GM04504 (cell line): ENCODE measurements at places on chromosomes 3 and 15.

DNA sequence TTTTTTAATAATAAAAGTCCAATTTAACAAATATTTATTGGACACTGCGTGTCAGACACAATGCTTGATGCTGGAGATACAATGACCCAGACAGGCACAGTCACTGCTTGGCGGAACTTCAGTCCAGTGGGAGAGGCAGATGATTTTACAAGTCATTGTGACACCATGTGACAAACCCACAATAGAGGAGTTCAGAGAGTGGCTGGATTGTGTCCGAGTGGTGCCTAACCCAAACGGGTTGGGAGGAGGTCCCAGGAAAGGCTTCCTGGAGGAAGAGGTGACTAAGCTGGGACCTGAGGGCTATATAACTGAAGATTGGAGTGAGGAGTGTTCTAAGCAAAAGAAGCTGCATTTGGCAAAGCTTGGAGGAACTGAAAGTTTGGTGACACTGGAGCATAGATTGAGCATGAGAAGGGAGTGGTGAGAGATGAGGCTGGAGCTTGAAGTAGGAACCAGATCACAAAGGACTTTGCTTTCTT is 41.4 kb downstream of the CRTC3 start:
- peak; percentile 55 for DNase-seq

DNA sequence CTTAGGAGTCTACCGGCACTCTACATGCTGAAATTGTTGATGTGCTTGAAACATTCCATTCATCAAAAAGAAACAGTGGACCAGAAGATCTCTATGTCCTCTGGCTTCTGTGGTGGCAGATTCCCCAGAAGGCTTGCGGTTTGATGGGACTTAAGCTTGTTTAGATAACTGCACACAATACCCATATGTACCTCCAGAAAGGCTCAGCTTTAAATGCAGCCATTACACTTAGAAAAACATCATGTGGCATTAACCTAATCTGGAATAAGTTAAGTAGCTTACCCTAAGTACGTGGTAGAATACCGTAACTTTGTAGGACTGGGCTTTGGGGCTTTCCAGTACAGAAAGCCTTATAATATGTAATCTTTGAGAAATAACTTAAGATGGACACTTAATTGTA is 187.3 kb downstream of the RBMS3 start:
- DNase-seq: no peak

- no peak for DNase-seq
These were observed 88.0 kb upstream of the IQSEC1 start for GRCh38 chr3:13161021-13161759.

GRCh38 chr15:91413142-91413541 is 313.1 kb downstream of the SV2B start:
- no peak for DNase-seq

DNA sequence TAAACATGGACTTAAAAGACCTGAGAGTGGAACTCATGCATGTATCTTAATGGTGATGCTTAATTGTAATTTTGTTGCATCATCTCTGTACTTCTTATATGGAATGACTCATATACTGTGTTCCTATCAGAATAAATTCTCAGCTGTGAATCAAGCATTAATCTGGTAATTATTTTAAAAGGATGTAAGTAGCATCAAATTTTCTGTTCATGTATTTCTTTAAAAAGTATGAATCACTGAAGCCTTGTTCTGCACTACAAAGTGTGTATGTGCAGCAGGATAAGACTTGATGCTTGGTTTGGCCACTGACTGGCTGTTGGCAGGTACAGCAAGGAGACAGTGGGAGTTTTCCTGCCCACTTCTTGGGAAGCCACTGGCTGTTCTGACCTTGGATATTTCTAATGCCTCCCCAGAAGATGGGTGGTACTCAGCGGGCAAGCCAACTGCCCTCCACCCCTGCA is 123.9 kb downstream of the ANO10 start:
- DNase-seq: no peak

DNA sequence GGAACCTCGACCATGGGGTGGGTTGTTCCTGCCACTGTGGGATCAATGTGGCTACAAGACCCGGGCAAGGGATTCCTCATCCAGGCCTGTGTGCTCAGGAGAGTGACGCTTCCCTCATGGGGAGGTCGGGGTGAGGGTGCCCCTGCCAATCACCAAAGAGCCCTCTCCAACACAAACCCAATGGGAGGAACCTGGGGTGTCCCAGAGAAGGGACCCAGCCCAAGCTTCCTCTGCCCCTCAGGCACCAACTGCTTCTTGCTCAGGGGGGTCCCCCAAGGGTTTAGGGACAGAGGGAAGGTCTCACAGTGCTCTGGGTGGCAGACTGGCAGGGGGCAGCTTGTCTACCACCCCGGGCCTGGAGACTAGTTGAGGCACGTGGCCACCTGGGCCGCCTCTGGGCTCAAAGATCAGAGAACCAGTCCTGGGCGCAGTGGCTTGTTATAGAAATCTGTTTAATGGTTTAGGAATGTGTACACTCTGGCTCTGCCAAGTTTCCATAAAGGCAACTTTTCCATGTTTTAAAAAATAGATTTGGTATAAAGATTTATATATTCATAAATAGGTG is 26.6 kb downstream of the GP9 start:
- no peak for DNase-seq

DNA sequence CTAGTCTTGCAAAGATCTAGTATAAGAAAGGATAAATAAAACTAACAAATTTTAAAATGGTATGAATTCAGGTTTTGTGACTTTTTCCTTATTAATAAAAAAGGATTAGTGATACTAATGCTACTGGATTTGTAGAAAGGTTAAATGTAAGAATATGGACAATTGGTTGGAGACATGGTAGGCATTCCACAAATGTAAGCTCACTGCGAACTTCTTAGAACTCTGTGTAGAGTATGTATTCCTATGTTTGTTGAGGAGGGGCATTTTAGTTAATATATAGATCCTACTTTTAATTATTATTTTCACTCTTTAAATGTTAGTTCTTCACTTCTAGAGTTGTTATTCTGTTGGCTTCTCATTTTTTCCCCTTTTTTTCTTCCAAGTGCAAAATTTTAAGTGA is 414.3 kb downstream of the RBMS3 start:
- DNase-seq: no peak

- DNase-seq: no peak
These were observed 184.9 kb downstream of the SV2B start for GRCh38 chr15:91284758-91285466.

GRCh38 chr3:172209333-172210321 is 170.2 kb downstream of the FNDC3B start:
- DNase-seq: no peak

DNA sequence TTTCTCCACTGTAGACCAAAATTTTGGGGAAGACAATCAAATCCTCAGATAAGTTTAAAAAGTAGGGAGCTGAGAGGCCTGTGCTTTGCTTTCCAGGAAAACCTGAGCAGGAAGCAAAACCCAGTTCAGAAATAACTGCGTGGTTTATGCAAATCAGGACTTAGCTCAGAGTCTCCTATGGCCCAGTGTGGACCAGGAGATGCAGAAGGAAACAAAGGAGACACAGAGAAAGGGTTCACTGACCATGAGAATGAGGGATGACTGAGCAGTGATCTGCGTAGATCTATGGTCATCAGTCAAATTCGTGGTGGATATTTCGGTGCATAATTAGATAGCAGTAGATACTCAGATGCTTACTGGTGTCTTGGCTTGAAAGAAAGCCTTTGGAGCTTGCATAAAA is 196.6 kb downstream of the TPRG1 start:
- no peak for DNase-seq

DNA sequence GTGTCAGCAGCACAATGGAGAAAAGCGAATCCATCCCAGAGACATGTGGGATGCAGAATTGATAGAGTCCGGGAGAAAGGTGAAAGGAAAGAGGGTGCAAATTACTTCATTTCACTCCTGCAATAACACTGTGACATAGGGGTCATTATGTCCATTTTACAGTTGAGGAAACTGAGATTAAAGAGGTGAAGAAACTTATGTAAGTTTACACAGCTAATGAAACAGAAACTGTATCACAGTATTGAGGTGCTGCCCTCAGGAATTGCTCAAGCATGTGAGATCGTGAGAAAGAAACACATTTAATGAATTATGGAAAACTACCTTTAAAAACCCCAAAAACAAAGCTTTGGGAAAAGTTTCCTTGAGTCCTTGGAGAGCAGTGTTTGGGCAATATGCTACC is 103.6 kb upstream of the PFN2 start:
- no peak for DNase-seq

DNA sequence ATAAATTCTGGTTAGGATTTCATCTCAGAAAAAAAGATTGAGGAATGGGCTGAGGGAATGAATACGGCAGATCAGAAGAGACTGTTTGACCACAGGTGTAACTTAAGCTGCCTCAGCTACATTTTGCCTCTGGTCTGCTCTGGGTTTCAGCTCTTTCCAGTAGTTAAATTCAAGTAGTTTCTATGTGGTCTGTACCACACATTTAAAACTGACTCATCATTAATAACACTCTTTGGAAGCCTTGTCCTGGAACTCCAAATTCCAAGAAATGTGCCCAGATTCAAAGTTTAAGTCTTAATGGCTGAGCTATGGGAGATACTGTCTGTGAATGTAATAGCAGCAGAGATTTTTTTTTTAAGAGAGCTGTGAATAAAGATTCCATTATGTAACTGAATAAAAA is 133.1 kb upstream of the IGSF10 start:
- DNase-seq: peak; percentile 23

DNA sequence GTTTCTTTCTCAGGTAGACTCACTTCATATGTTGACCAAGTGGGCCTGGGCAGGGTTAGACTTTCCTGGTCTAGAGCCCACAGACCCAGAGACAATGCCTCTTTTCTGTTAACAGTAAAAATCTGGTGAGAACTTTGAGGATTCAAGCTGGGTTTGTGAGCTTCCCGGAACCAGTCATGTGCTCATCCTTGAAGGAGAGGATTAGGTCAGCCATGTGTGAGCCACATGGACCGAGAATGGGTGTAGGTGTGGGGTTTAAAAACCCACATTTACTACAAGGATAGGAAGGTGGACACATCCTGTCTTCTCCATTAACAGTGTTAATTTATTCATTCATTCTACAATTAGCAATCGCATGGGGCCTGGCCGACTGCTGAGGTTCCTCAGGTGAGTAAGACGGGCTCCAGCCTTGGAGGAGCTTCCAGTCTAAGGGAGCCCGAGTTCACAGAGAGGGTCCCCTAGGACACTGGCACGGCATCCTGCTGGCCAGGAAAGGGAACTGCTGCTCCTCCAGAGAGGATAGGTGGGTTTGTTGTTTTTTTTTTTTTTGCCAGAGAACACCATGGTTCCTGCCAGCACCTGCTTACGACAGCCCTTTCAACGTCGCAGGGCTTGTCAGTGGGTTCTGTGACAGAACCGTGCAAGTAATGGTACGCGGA is 69.0 kb downstream of the SQOR start:
- no peak for DNase-seq

- DNase-seq: no peak
These were observed 98.1 kb upstream of the SNRPN start for GRCh38 chr15:24856397-24857390.

- no peak for DNase-seq
These were observed 1.3 kb upstream of the ARL14 start for GRCh38 chr3:160675566-160676124.

- DNase-seq: no peak
These were observed at the start of gene ANKUB1 for GRCh38 chr3:149792452-149793270. Gene ANKUB1, minus strand, starts transcription at chr3:149792554. Its CDS starts 188 bp downstream, at chr3:149792366.

- no peak for DNase-seq
These were observed 551.9 kb upstream of the GOLIM4 start for GRCh38 chr3:168647582-168647981.

DNA sequence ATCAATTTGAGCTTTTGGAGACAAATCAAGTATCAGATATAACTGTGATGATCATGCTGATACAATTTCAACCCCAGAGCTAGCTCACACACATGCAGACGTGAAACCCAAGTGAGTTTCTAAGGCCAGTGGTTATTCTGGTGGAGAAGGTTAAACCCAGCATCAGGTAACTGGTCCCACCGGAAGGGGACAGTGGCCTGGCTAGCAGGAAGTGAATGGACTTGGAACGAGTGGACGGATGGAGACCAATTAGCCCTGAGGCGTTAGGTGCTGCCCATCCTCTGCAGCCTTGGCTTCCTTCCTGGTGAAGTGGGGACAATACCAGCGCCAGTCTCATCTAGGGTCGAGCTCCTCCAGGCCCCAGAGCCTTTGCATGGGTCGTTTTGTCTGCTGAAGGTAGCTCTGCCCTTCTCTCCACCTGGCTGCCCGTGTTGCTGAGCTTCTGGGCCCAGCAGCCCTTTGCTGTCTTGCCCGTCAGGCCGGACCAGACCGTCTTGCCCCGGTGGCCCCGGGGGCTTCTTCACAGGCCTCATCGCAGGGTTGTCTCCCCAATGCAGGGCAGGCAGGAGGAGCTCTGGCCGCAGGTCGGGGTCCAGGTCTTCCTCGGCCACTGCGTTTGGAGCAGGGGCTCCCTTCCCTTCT is 915 bp upstream of the KCTD6 start:
- no peak for DNase-seq

- no peak for DNase-seq
These were observed 13.3 kb downstream of the RARB start for GRCh38 chr3:25441234-25441856.

DNA sequence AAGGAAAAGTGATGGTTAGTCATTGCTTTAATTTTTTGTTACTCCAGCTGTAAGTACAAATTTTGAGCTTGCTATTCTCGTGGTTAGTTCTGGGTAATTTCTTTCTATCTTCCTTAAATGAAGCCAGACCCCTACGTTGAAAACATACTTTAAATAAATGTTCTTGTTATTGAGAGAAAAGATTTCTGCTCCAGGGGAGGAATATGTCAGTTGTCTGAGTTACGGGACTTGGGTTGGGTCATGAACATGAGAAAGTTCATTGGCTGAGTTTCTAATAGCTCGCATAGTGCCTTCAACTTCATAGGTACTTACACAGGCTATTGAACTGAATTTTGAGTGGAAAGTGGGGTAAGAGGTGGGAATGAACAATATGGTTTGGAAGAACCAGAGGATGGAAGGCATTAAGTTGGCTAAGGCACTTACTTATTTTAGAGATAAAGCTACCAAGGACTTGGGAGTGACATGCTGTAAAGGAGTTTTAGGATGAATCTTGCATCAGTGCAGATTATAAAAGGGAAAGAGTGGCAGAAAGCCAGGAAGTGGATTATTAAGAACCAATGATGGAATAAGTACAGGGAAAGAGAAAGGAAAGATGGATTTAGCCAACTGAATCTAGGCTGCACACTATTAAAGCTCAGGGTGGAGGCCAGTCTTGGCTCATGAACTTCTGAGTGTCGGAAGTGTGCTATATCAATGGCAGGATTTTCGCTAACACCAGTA is 1.4 kb downstream of the RPSA start:
- no peak for DNase-seq

- no peak for DNase-seq
These were observed 17.2 kb downstream of the CCDC33 start for GRCh38 chr15:74253211-74253921.

- DNase-seq: no peak
These were observed 9.0 kb upstream of the COPG1 start for GRCh38 chr3:129240436-129240835.

GRCh38 chr3:135125171-135125801 is 330.2 kb downstream of the EPHB1 start:
- peak; percentile 25 for DNase-seq
